ENCODE measurements at places on chromosomes 1 and 21.

GRCh38 chr1:77636864-77637263 is 45.6 kb downstream of the ZZZ3 start:
- DNase-seq, result no peak

DNA sequence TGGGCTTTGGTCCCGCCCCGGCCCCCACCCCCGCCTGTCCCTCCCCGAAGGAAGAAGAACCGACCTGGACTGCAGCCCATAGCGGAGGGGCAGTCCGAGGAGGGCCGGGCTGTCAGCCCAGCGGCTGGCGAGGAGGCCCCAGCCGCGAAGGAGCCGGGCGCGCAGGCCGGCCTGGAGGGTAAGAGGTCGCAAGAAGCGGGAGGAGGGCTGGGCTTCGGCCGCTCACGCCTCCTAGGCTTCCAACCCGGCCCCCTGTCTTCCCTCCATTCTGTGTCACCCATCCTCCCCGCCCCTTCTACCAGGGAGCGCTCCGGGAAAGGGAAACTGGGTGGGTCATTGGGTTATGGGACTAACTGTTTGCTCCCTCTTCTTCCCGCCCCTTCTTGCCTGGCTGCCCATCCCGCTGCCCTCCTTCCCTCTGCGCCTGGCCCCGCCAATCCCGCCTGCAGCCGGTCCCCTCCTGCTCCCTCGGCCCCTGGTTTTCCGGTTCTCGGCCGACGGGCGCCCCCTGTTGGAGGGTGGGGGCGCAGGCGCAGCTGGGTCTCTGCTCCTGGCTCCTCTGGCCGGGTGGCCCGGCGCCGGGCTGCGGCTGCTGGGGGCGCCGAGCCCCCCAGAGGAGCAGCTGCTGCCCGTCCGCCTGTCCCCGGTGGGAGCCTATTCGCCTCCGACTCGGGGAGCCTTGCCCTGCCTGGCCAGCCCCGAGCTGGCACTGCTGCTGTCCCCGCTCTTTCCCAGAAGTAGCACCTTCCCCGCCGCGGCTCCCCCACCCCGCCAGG is 2.4 kb downstream of the RUSC1 start:
- peak; percentile 64 for DNase-seq

- no peak for DNase-seq
Measured at GRCh38 chr21:29546071-29546470, 247.3 kb downstream of the BACH1 start.

DNA sequence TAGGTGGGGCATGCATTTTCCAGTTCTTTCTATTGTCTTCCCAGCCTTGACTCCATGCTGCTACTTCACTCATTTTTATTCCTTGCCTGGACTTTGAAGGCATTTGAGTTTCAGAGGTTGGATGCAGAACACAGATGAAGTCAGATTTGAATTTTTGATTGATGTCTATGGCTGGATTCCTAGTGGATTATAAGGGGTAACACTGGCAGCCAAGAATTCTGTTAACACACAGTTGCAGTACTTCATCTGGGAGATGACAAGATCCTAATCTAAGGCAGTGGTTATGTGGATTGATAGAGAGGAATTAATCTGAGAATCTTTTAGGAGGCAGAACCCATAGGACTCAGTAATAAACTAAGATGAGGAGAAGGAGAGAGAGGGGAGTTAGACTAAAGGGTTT is 439.0 kb upstream of the USP24 start:
- DNase-seq, result no peak

- DNase-seq, result no peak
Measured at GRCh38 chr21:36654796-36655325, 44.1 kb upstream of the SIM2 start.

DNA sequence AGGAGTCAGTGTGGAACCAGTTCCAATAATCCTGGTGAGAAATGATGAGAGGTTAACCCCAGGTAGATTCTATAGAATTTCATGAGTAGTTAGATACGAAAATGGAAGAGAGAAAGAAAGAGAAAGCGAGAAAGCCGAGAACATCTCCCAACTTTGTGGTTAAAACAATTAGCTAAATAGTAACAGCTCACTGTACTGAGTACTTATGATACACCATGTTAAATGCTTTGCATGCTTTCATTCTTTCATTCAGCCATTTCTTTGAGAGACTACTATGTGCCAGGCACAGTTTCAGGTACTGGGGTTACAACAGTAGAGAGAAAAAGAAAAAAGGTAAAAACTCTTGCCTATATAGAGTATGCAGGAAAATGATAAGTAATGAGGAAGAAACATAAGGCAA is 109.7 kb upstream of the SYT6 start:
- no peak for DNase-seq

DNA sequence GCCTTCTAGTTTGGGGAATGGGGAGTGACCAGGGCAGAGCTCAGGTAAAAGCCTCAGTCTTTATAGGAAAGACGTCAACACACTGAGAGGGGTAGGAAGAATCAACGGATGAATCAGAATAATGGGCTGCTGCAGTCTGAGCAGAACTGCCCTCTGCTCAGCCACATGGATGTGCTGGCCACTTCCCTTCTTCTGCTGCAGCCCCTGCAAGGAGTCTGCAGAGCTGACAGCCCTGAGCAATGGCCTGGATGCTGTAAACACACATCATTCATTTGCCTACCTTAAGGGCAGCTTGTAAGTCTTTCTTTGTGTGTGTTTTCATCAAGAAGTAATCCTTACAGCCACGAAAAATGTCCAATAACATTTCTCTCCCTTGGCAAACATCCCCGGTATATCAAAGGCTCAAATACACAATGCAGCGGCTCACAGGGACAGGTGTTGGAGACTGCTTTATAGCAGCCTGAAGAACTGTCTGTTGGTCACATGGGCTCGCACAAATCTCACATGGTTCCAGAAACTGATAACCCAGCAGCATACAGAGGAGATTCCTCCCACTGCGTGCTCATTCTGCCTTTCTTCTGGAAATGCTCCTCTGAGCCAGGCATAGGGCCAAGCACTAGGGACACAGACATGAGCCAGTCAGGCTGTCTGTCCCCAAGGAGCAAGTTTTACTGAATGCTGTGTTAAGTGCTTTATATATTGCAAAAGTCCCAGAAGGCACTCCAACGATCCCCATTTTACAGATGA is 110.1 kb downstream of the HMGB4 start:
- DNase-seq, result no peak
